ENCODE measurements at places on chromosomes 3 and 15. TPM values are rescaled to one million over a fixed set of nuclear protein-coding genes. Genes with fewer than 3 reads are reported as not detected.

AADACL2 gene
- total RNA-seq: not detected

ADAMTSL3 gene
- total RNA-seq: 11.9 TPM

IL5RA gene
- total RNA-seq: 0.88 TPM

FANCD2OS gene
- total RNA-seq: not detected

COLQ gene
- 10.6 TPM for total RNA-seq

VWA5B2 gene
- 0.99 TPM for total RNA-seq

VEPH1 gene
- total RNA-seq: 47.6 TPM

KNG1 gene
- 116 TPM for total RNA-seq

CFAP161 gene
- 0.58 TPM for total RNA-seq

GPR149 gene
- total RNA-seq: not detected

KLF13 gene
- 42.6 TPM for total RNA-seq

PRR20G gene
- not detected for total RNA-seq

AHSG gene
- total RNA-seq: 1.3 TPM

MGLL gene
- 34.1 TPM for total RNA-seq

QRICH1 gene
- 75.6 TPM for total RNA-seq

BFSP2 gene
- total RNA-seq: not detected

CDHR4 gene
- total RNA-seq: 0.35 TPM

AGBL1 gene
- 9.9 TPM for total RNA-seq

CPEB1 gene
- total RNA-seq: 3.1 TPM

CTXND1 gene
- total RNA-seq: 5.2 TPM

SCN10A gene
- total RNA-seq: not detected

TMCO5A gene
- not detected for total RNA-seq

CA12 gene
- total RNA-seq: 178 TPM

GPR27 gene
- 9.0 TPM for total RNA-seq

PLSCR2 gene
- total RNA-seq: 0.47 TPM

Measured in metanephros (tissue), 2 donors.